ENCODE measurements at places on chromosomes 2 and 18. TPM values are rescaled to one million over a fixed set of nuclear protein-coding genes. Genes with fewer than 3 reads are reported as not detected.

Gene VPS4B
- 24.7 TPM for total RNA-seq

Gene APLF
- 1.1 TPM for total RNA-seq

Gene RGPD4
- total RNA-seq = not detected

Gene C2orf72
- total RNA-seq = 125 TPM

Gene WNT6
- 0.28 TPM for total RNA-seq

Gene C2orf66
- total RNA-seq = not detected
